SJSA1 (cell line): ENCODE measurements at places on chromosomes 3 and 15. TPM values are rescaled to one million over a fixed set of nuclear protein-coding genes. Genes with fewer than 3 reads are reported as not detected.

DNA sequence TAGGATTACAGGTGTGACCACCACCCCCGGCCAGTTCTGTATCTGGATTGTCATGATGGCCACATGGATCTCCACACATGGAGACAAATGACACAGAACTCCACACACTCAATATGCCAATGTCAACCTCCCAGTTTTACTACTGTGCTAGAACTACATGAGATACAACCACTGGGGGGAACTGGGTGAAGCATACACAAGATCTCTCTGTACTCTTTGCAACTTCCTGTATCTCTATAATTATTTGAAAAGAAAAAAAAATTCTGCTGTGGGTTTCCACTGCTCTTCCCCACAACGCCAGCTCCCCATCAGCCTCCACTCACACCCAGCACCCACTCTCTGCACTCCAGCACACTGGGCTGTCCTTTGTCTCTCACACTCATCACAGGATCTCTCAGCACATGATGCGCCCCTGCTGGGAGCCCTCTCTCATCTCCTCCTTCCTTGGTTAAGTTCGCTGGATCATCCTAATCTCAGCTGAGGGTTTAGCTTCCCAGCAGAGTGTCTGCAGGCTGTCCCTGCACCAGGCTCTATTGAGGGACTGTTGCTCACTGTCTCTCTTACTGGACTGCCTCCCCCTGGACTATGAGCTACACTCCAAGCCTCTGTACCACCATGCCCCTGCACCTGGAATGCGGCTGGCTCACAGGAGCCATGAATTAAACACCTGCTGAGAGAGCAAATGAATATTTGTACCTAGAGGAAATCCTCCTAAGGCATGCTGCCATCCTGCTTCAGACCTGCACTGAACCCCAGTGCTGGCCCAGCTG, 10.7 kb upstream of the RAB43 start:
- no peaks in the 10 kb centered on the region for H3K4me1 ChIP-seq
- H3K27ac ChIP-seq, result no peak overlapping the region
- H3K4me3 ChIP-seq, result no peak overlapping the region
- H3K36me3 ChIP-seq, result peaks cover 71% of the 10 kb centered on the region
- DNase-seq, result no peak
- H3K27me3 ChIP-seq, result no peaks in the 10 kb centered on the region

DNA sequence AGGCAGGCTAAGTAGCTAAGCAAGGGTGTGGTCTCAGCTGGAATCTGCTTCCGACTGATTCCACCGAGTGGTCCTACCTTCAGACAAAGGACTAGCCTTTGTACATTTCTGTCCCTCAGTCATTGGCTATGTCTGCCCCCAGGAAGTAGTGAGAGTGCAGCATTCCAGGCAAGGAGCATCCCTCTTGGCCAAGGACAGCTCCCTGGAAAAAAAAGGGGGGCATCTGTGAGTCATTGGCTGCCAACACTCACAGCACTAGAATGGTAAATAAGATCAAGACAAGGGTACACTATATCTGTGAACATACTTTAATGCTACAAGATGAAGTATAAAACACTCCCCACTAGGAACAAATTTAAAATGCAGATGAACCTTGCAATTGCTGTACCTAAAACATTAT, 66.8 kb downstream of the STAC start:
- no peaks in the 10 kb centered on the region for H3K27me3 ChIP-seq
- H3K36me3 ChIP-seq, result peaks cover 11% of the 10 kb centered on the region
- no peak overlapping the region for H3K4me3 ChIP-seq
- H3K4me1 ChIP-seq, result peaks cover 37% of the 10 kb centered on the region

DNA sequence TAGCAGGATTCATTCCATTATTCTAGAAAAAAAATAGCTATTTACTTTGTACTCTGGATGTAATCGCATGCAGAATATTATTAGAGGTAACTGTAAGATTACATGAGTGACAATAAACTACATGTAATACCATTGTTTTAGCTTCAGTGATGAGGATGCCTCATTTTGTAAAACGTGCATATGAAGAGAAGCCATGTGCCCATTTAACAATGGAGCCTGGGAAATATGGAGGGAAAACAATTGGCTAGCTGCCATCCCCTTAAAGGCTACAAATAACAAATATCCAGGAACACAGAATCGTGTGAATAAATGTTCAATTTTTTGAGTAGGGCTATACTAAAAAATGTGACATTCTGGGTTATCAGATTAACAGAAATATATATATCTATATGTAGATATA, 151.1 kb downstream of the SAMMSON start:
- no peak overlapping the region for H3K4me3 ChIP-seq
- no peaks in the 10 kb centered on the region; the same call in 1 of the 2 replicates for H3K27me3 ChIP-seq
- no peak for DNase-seq
- no peak overlapping the region for H3K27ac ChIP-seq

SPATA12 gene
- total RNA-seq, result not detected in 2 replicates

GRCh38 chr3:146342989-146343388, 92.1 kb upstream of the PLSCR4 start:
- DNase-seq, result no peak
- no peak overlapping the region for H3K27ac ChIP-seq
- H3K27me3 ChIP-seq, result no peaks in the 10 kb centered on the region
- no peaks in the 10 kb centered on the region for H3K4me1 ChIP-seq
- H3K36me3 ChIP-seq, result no peaks in the 10 kb centered on the region
- H3K4me3 ChIP-seq, result no peak overlapping the region

DNA sequence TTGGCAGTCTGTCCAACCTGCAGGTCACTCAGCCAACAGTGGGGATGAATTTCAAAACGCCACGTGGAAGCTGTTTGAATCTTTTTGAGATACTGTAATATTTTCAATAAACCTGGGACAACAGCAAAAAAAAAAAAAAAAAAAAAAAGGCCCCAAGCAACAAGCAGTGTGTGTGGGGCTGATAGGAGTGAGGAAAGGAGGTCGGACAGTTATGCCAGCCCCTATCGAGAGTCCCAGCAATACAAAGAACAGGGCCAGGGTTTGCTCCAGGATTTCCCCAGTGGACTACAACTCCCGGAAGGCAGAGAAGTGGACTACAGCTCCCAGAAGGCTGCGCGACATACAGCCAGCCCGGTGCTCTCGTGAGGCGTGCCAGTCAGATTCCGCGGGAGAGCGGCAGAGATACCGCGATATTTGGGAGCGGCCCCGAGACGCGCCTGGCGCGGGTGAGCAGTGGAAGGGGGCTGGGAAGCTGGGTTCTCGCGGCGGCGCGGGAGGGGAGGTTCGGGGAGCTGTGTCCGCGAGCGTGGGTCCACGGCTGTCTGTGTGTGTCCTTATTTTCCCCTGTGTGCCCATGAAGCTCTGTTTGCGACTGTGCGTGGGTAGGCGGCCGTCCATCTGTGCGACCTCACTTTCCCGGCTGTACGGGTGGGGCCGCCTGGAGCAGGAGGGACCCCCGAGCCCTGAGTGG, at the start of gene PPCDC:
Gene PPCDC (plus strand): TSS at position 410 of the 691 bp plus-strand sequence. CDS start 4,729 bp downstream, outside the sequence.
- peaks cover 7% of the 10 kb centered on the region; the same call in 1 of the 2 replicates for H3K36me3 ChIP-seq
- H3K27ac ChIP-seq, result peak within 1 kb of the TSS; percentile 70
- no peaks in the 10 kb centered on the region for H3K27me3 ChIP-seq
- DNase-seq, result peak; percentile 97
- H3K4me3 ChIP-seq, result peak within 1 kb of the TSS; percentile 78
- H3K4me1 ChIP-seq, result no peaks in the 10 kb centered on the region

GRCh38 chr3:126394179-126394976, at the start of gene CFAP100:
TSS of gene CFAP100 (plus strand) at chr3:126394909. CDS start at chr3:126396001, 1,092 bp downstream.
- H3K36me3 ChIP-seq, result no peaks in the 10 kb centered on the region
- H3K4me3 ChIP-seq, result no peak within 1 kb of the TSS
- DNase-seq, result no peak
- peaks cover 3% of the 10 kb centered on the region for H3K4me1 ChIP-seq
- no peak within 1 kb of the TSS for H3K27ac ChIP-seq

DNA sequence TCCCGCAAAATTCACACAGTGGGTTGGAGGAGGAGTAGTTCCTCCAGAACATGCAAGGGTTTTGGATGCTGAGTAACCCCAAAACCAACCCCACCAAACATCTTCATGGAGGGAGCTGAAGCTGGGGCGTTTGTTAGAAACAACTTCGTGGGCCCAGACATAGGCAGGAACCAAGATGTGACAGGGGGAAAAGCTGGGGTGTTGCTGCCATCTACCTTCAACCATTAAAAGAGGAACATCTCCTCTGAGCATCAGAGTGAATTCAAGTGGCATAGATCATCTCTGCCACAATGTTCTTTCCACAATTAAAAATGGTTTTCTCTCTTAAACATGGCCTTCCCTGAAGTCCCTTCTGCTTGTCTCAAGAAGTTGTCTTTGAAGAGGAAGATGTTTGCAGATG, 20.5 kb downstream of the SIDT1 start:
- H3K27ac ChIP-seq, result no peak overlapping the region
- no peaks in the 10 kb centered on the region for H3K36me3 ChIP-seq
- H3K4me3 ChIP-seq, result no peak overlapping the region
- peaks cover 10% of the 10 kb centered on the region for H3K4me1 ChIP-seq
- no peak for DNase-seq
- H3K27me3 ChIP-seq, result no peaks in the 10 kb centered on the region

DNA sequence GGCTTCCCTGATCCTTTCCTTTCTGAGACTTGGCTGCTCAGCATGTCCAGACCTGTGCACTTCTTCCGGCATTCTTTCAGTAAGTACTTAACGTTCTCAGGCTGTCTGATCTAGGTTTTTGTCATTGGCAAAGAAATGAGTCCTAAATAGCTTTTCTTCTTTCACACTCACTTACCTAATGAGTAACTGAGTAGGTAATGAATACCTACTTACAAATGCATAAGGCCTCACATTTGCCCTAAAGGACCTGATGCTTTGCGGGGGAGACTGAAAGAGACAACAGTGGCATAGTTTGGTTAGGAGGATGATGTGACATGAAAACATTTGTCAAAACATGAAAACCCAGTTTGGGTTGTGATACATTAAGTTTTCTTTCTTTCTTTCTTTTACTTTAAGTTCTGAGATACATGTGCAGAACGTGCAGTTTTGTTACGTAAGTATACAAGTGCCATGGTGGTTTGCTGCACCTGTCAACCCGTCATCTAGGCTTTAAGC, 516.7 kb upstream of the CFAP20DC start:
- DNase-seq, result no peak
- no peak overlapping the region for H3K27ac ChIP-seq
- H3K27me3 ChIP-seq, result no peaks in the 10 kb centered on the region

DNA sequence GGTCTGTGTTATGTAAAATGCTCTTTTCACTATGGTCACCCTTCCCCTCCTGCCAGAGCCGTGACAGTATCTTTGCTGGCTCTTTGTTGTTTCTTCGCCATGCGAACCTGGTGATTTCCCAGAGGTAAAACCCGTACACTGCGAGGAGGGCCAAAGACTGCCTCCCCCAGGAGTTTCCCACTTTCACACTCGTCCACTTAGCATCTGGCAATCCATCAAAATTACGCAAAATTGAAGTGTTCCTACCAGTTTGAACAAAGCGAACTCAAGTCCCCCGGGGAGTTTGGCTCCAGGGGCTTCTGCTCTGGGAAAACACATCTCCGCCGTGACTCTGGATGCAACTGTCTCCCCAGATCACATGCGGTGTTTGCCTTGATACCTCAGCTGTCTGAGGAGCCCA, 239.9 kb downstream of the FAM43A start:
- H3K36me3 ChIP-seq, result no peaks in the 10 kb centered on the region
- no peak overlapping the region for H3K27ac ChIP-seq
- H3K4me1 ChIP-seq, result peaks cover 31% of the 10 kb centered on the region
- DNase-seq, result no peak
- no peak overlapping the region for H3K4me3 ChIP-seq

PARP9 gene
- total RNA-seq, result 7.3 and 8.3 TPM in 2 replicates

QRICH1 gene
- total RNA-seq, result 37.8 and 77.3 TPM in 2 replicates

GRCh38 chr15:91769894-91770293, 83.6 kb upstream of the SLCO3A1 start:
- H3K4me1 ChIP-seq, result no peaks in the 10 kb centered on the region
- H3K4me3 ChIP-seq, result no peak overlapping the region
- DNase-seq, result no peak
- H3K27ac ChIP-seq, result no peak overlapping the region
- H3K36me3 ChIP-seq, result no peaks in the 10 kb centered on the region
- 0 out of 2 replicates have a peak, but pooled peaks cover 2% of the 10 kb centered on the region for H3K27me3 ChIP-seq

CACNA2D3 gene
- total RNA-seq, result not detected in 2 replicates

GOLGA8J gene
- not detected in 2 replicates for total RNA-seq

PLSCR2 gene
- total RNA-seq, result not detected in 2 replicates

DNA sequence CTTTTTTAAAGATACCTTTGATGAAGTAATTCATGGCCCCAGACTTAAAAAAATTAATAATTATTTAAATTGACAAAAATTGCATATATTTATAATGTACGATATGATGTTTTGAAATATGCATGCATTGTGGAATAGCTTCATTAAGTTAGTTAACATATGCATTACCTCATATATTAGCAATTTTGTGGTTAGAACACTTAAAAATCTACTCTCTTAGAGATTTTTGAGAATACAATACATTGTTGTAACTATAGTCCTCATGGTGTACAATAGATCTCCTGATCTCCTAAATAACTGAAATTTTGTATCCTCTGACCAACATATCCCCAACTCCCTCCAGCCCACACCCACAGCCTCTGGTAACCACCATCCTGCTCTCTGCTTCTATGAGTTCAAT, 104.1 kb downstream of the PEX5L start:
- H3K36me3 ChIP-seq, result no peaks in the 10 kb centered on the region
- no peaks in the 10 kb centered on the region for H3K4me1 ChIP-seq
- no peak overlapping the region for H3K27ac ChIP-seq
- no peak overlapping the region for H3K4me3 ChIP-seq

GRCh38 chr3:123527046-123527445, 57.8 kb downstream of the HACD2 start:
- H3K36me3 ChIP-seq, result peaks cover 7% of the 10 kb centered on the region
- no peaks in the 10 kb centered on the region for H3K4me1 ChIP-seq
- DNase-seq, result no peak
- no peaks in the 10 kb centered on the region for H3K27me3 ChIP-seq
- no peak overlapping the region for H3K27ac ChIP-seq
- H3K4me3 ChIP-seq, result no peak overlapping the region

DNA sequence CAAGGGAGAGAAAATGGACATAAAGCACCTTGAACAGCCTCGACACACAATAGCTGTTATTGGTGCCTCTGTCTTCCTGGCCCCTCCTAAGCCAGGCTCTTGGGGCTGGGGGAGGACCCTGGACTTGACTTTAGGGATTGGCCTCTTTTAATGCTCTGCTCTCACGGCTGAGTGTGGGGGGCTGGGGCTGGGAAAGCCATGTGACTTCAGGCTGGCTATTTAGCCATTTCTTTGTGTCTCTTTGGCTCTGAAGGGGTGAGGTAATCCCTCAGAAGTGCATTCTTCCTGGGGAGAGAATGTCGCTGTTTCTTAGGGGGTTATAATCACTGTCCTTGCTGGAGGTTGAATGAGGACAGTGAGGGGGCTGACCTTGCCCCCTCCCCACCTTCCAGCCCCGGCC, 26.2 kb downstream of the MAGEF1 start:
- no peak for DNase-seq
- H3K4me1 ChIP-seq, result peaks cover 43% of the 10 kb centered on the region
- no peaks in the 10 kb centered on the region for H3K36me3 ChIP-seq
- no peaks in the 10 kb centered on the region for H3K27me3 ChIP-seq
- no peak overlapping the region for H3K4me3 ChIP-seq

DNA sequence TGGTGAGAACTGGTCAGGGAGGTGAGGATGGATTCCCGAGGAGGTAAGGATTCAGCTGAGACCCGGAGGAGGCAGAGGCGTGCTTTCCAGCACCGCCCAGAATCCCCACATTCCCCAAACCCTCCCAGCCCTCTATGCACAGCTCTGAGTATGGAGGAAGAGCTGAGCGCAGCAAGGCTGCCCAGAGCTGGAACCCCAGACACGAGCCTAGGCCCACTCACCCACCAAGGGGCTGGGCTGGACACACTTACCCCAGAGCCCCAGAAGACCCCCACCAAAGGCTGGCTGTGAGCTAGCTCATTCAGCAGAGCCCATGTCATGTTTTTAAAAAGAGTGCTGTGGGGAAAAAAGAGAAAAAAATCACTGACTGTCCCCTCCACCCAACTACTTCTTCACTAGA, 271.5 kb downstream of the XXYLT1 start:
- no peaks in the 10 kb centered on the region for H3K27me3 ChIP-seq
- no peaks in the 10 kb centered on the region for H3K36me3 ChIP-seq
- H3K27ac ChIP-seq, result no peak overlapping the region
- peak; percentile 17 for DNase-seq

OCA2 gene
- total RNA-seq, result 0.11 TPM in 1 of 2 replicates, not detected in the other
